ENCODE measurements at places on chromosomes 12 and 14.

DNA sequence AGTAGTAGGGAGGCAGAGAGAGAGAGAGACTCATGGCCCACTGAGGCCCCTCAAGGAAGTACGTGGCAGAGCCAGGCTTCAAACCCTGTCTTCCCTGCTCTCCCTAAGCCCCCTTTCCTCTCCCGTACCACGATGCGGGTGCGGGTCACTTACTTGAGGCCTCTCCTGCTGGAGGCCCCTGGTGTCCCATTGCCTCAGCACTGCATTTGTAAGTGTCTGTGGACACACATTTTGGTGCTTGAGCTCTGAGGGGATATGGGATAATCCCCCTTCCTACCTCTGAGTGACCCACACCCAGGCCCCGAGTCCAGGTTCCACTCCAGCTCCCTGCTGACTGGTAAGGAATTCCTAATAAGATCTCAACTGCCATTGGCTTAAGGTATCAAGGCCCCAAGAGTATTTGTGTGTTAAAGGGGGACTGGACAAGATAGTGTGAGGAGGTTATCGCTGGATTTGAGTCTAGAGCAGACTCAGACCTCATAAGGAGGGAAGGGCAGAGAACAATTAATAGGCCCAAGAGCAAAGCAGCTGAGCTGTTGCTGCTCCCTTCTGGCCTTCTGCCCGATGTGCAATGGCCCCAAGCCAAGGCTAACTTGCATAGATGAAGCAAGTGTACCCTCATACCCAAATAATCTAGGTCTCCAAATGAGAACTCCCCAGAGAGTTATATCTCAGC, 71.9 kb downstream of the CRACR2A start:
- DNase-seq = no peak

GRCh38 chr14:65277027-65277426, 135.5 kb upstream of the FUT8 start:
- DNase-seq = no peak

DNA sequence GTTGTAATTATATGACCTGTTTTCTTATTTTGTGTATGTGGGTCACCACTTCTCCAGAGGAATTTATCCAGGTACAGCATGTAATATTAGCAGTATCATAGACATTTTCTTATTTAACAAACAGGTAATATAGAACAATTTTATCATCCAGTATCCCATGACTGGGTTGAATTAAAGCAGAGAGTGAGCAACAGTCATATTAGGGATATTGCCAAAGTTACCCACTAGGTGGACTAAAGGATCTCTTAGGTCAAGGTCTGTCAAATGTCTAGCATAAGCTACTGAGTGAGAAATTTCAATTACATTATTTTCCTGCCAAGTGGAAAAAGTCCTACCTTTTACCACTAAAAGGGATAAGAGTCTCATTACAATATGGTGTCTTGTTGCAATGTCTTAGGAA, 62.1 kb upstream of the TRIM9 start:
- DNase-seq = no peak

DNA sequence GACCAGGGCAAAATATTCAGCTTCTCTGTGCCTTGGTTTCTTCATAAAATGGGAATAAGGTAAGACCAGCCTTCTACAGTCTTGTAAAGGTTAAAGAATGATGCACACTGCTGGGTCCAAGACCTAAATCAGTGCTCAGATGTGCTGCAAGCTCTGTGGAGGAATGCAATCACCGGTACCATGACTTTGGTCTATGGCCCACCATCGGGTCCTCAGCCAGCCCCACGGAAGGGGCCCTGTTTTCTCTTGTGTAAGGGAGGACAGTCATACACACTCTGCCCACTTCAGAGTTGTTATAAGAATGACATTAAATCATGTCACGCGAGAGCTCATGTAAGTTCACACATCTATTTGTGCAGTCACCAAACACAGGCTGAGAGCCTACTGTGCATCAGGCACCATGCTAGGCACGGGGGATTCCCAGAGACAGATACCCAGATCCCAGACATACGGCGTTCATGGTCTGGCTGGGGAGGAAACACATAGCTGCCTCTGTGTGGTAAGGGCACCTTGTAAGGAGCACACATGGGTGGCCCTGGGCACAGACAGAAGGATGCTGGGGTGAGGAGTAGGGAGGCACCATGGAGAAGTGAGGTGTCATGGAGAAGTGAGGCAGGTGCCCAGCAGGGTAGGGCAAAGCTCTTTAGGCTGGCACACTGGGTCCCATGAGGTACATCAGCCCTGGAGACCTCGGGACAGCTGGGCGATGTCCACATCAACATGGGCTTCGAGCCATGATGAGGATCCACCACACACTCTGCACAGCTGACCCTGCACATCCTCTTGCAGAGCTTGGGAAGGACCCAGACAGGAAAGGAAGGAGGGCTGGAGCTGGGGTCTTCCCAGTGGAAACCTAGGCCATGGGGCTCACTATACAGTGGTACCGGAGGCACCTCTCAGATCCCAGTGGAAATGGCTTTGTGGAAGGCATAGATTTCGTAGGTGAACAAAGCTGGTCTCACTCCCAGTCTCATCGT, 190.4 kb upstream of the DIO3 start:
- no peak for DNase-seq

- DNase-seq = no peak
Observed at GRCh38 chr12:110249105-110249504, 31.9 kb upstream of the ATP2A2 start.

DNA sequence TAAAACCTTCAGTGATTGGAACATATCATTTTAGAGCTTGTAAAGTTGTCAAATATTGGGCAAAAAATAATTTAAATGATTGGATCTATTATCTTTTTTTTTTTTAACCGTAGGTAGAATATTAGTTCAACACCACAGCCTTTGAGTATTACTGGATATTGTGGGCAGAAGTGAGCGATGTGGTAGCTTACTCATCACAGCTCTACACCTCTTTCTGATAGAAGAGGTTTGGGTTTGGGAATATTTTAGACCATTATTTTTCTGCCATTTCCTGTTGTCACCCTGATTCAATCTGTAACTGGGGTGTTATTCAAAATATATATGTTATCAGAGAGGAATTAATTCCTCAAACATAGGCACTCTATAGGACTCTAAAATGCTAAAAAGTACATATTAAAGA, 34.8 kb upstream of the SLC38A2 start:
- no peak for DNase-seq

DNA sequence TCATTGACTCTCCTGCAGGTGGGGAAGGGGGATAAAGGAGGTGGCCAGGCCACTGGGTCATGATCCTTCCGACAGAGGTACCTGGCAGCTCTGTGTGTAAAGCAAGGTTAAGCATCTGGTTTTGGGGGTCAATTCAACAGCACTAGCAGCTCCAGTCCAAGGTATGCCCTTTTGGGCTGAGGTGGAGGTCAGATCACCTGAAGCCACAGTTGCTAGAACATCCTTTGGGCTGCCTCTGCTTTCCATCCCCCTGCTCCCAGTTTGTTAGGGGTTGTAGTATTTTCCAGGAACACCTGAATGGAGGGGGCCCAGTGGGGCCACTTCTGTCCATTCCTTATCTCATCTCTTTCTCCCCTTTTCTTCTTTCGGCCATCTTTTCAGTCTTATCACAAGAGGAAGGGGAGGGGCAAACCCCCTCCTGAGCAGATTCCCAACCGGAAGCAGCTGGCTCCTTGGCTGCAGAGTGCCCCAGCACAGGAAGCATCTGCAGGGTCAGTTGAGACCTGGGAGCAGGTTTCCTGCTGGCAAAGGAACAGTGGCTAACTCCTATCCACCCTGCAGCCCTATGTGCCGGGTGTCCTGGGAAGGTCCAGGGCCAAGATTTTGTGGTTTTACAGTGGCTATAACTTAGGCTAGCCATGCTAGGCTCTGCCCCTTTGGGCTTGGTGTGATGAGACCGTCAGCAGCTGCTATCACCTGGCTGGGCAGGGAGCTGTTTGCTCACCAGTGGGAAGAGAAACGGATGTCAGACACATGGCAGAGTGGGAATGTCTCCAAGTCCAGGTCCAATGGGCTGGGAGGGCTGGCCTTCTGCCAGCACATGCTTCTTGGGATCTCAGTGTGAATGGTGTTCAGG, 40.2 kb downstream of the SH2B3 start:
- DNase-seq = peak; percentile 9

- no peak for DNase-seq
Observed at GRCh38 chr12:114789821-114790220, 105.8 kb upstream of the TBX3 start.

DNA sequence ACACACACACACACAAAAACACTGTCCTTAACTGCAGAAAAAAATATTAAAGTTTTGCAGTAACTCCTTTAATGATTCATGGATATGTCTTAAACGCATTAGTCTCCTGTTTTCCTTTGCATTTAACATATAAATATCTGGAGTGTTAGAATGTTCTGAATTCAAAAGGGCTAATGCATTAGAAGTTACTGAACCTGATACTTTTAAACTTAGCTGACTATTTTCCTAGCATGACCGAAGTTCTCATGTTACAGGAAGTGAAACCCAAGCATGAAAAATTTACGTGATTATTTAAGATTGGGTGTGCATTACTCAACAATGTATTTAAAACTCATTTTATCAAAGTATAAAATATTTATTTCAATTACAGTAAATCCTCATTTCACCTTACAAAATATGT, 791.2 kb downstream of the FLRT2 start:
- DNase-seq = no peak

DNA sequence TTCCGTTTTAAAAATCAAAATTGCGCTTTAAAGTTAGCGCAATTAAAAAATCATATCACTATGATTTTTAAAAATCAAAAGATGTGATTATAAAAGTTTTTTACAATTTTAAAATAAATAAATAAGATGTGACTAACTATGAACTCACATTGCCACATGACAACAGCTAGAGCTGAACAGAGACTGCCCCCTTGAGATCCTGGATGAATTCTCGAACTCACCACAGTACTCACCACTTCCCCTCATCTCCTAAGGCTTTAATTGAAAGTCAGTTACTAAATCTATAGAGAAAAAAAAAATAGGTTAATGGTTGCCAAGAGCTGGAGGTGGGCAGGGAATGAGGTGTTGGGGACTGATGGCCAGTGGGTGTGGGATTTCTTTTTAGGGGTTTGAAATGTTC, 384.2 kb downstream of the ZFP36L1 start:
- DNase-seq = no peak

DNA sequence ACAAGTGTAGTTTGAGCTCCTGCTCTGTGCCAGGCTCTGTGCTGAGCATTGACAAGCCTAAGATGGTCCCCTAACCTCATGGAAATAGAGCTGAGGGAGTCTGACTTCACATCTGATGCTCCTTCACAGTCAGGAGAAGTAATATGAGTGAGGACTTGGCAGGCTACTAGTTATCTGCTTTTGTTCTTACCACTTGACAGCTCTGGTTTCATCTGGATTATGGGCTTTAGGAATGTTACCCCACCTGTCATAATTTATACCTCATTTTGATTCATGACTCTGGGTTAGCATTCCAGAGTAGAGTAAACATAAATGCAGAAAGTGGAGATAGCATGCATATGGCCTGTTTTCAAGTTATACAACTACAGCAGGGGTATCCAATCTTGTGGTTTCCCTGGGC, 40.5 kb downstream of the ATP6V1D start:
- DNase-seq = no peak

DNA sequence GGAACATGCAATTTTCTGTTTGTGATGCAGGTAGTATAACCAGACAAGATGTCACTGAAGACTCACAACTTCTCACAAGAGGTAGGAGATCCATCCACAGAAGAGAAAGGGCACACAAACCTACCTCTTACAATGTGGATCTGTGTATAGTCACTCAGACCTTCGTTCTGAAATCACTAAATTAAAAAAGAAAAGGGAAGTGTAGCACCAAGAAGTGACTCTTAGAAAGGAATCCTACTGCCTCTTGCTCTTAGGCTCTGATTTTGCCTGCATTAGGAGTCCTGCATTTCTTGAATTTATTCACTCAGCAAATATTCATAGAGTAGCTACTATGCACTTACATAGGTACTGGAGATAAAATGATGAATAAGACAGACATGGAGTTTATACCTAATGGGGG, 347.6 kb downstream of the BMP4 start:
- no peak for DNase-seq

DNA sequence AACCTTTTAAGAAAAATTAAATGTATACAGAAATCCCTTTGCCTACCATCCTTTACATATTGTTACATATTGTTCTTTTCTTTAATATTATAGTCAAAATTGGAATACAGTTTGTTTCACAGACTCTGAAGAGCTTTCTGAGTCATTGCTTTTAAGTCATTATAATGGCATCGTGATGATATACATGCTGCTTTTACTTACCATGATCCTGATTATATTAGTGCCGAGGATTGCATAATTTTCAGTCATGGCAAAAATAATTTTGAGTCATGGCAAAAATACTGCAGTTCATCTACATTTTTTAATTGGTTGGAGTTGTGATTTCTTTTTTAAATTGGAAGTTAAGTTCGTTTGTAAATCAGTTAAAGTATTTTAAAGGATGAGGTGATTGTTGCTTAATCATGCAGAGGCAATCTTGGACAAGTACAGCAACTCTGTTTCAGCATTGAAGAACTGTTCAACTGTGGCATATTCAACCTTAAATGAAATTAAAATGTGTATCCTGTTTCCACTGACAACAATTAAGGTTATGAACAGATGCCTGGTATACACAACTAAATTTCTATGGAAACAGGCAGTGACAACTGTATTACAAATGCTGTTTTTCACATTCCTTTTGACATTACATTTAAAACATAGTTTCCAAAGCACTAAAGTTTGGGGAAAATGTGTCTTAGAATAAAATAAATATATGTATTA, 142.3 kb downstream of the PCNX1 start:
- no peak for DNase-seq

GRCh38 chr12:124388679-124389137, 93.8 kb downstream of the RFLNA start:
- peak; percentile 69 for DNase-seq

GRCh38 chr14:99521176-99522024, 40.2 kb downstream of the CCNK start:
- DNase-seq = no peak

DNA sequence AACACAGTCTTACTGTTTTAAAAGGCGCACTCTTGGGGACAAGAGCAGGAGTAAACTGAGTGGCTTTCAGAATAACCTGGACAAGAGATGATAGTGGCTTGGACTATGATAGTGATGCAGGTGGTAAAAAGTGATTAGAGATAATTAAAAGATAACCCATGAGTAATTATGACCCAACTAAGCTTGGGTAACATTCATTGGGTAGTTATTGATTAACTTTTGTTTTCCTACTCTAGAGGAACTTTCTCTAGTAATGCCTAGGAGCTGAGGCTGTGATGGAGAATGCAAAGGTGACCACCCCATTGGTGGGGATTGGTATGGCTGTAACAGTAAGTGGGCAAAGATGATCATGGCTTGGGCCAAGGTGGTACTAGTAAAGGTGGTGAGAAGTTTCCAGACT, 22.3 kb upstream of the FRS2 start:
- DNase-seq = no peak

DNA sequence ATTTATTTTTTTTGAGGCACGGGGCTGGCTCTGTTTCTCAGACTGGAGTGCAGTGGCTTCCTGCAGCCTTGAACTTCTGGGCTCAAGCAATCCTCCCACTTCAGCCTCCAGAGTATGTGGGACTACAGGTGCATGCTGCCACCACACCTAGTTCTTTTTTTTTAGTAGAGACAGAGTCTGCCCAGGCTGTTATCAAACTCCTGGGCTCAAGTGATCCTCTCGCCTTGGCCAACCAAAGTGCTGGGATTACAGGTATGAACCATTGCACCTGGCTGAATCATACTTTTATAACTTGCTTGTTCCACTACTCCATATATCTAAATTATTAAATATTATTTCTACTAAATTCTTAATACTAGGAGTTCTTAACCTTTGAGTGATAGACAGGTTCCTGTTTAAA, 111.6 kb downstream of the BTG1 start:
- no peak for DNase-seq

All from mesothelial cell of epicardium (in vitro differentiated cells).